ENCODE measurements at places on chromosomes 3 and 15. TPM values are rescaled to one million over a fixed set of nuclear protein-coding genes. Genes with fewer than 3 reads are reported as not detected.

HTR3E gene
- polyA plus RNA-seq = not detected

SLC22A13 gene
- not detected for polyA plus RNA-seq

FBLN2 gene
- 24.4 TPM for polyA plus RNA-seq

CCDC51 gene
- polyA plus RNA-seq = 14.7 TPM

KBTBD13 gene
- 1.1 TPM for polyA plus RNA-seq

GABRA5 gene
- polyA plus RNA-seq = 0.18 TPM

NEK10 gene
- 4.9 TPM for polyA plus RNA-seq

TM6SF1 gene
- polyA plus RNA-seq = 49.2 TPM

IGSF10 gene
- polyA plus RNA-seq = 1.7 TPM

TMEM266 gene
- 0.24 TPM for polyA plus RNA-seq

A4GNT gene
- polyA plus RNA-seq = not detected

DNA sequence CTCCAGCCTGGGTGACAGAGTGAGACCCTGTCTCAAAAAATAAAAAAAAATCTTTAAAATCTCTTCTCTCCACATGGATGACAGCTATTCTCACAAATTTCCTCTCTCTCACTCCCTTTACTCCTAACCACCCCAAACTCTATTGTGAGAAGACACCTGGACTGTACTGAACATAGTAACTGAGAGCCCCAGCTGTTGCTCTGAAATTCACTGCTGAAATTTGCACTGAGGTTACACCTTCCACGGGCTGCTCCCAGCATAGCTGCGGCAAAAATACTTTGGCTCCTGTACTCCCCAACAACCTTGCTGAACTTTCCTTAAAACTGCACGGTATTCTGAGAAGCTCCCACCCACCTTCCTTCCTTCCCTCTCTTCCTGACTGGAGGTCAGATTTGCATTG lies 4.4 kb upstream of the PCCB start:
- no peak for DNase-seq

GRCh38 chr3:29940759-29941323 lies 660.0 kb downstream of the RBMS3 start:
- DNase-seq = no peak

- no peak for DNase-seq
Measured at GRCh38 chr15:38186507-38186906, 66.1 kb upstream of the SPRED1 start.

DNA sequence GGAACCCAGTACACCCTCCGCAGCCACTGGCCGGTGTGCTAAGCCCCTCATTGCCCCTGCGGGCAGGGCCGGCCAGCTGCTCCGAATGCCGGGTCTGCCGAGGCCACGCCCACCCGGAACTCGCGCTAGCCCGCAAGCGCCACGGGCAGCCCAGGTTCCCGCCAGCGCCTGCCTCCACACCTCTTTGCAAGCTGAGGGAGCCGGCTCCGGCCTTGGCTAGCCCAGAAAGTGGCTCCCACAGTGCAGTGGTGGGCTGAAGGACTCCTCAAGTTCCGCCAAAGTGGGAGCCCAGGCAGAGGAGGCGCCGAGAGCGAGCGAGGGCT lies 81.4 kb upstream of the BCHE start:
- DNase-seq = no peak

- DNase-seq = peak; percentile 22
Measured at GRCh38 chr3:3170998-3171397, 8.5 kb downstream of the CRBN start.

DNA sequence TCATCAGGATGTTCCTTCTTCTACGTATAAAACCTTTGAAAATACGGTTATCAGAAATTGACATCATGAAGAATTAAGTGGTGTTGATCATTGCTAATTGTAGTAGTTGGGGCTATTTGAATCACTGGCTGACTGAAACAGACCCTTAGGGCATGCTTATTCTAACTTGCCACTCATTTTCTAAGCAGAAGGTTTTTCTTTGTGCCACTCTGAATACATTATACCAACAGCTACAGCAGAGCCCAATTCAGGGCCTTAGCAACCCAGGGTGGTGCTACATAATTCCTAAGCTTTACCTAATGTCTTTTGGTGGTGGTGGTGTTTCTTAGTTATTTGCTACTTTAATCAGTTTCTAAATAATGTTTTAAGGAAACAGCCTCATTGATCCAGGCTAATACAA lies 524.2 kb downstream of the NLGN1 start:
- DNase-seq = no peak

DNA sequence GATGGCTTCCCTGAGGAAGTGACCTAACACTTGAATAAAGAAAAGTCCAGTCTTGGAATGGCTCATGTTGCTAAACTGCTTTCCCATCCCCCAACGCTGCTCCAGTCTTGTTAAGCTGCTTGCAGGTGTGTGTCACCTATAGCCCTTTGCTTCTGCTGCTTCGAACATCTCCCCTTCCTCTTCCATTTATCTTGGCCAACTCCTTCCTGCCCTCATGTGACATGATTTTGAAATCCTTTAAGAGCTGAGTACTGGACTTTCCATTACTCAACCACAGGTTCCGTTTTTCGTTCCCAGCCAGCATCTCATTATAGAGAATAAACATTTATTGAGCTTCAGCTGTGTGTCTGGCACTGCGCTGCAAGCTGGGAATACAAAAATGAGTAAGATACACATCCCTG lies 1.7 kb downstream of the ATG7 start:
- peak; percentile 81 for DNase-seq

DNA sequence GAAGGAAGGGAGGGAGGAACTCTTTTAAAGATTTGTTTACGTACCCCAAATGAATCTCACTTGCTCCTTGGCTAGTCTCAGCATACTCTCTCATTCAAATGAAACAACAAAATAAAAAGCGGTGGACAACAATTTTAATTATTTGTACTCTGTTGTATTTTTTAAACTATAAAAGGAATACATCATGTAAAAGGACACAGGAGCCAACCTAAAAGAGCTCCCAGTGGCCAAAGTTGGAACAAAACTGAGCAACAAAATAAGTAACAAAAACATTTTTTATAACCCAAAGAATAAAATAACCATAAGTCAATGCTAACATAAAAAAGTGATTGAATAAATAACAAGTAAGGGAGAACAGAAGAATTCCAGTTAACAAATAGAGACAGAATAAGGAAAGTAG lies 24.4 kb upstream of the SSUH2 start:
- DNase-seq = no peak

DNA sequence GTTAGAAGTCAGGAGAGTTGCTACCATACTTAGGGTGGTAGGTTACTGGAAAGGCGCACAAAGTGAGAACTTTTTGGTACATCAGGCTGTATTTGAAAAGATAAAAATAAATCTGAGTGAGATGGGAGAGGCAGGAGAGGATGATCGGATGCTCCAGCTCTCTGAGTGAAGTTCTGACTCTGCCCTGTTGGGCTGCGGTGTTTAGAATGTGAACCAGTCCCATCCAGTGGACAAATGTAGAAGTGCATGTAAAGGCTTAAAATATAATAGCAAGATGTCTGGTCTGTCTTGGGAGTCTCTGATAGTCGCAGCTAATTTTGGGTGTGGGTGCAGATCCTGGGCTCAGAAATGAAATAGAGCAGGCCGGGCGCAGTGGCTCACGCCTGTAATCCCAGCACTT lies 30.4 kb downstream of the ACKR2 start:
- peak; percentile 83 for DNase-seq

- DNase-seq = no peak
Measured at GRCh38 chr3:116341899-116342298, 103.4 kb downstream of the LSAMP start.

DNA sequence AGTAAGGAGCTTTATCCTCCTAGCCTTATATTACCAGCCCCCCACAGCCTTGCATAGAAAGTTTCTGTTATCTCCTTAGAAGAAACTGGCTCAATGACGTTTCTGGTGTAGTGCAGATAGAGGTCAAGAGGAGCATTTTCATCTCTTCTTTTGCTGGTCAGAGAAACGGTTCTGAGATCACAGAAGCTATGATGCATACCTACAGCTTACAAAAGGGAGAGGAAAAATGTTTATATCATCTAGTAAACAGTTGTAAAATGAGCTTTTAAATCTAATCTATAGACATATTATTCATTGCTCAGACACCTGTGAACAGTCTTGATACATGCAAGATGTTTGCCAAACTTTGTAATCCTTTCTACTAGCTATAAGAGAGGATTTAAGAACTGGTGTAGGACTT lies 68.0 kb downstream of the GMPS start:
- DNase-seq = no peak

- DNase-seq = no peak
Measured at GRCh38 chr3:101873619-101874018, 24.3 kb downstream of the NFKBIZ start.

GRCh38 chr3:38603731-38604131 lies 45.8 kb downstream of the SCN5A start:
- DNase-seq = no peak

DNA sequence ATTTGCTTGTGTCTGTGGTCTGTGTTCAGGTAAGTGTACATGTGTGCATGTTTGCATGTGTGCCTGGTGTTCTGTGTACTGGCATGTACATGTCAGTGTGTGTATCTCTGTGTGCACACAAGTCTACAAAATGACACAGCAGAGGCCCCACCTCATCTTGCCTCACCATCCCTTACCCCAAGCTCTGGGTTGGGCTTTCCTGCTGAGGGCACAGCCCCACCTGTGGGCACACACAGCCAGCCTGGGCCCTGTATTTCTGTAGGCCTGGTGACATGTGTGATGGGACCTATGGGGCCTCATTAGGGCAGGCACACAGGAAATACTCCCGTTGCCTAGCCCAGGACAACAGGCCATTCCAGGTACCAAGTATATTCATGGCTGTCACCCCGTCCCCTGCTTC lies 13.5 kb downstream of the VIPR1 start:
- DNase-seq = no peak

DNA sequence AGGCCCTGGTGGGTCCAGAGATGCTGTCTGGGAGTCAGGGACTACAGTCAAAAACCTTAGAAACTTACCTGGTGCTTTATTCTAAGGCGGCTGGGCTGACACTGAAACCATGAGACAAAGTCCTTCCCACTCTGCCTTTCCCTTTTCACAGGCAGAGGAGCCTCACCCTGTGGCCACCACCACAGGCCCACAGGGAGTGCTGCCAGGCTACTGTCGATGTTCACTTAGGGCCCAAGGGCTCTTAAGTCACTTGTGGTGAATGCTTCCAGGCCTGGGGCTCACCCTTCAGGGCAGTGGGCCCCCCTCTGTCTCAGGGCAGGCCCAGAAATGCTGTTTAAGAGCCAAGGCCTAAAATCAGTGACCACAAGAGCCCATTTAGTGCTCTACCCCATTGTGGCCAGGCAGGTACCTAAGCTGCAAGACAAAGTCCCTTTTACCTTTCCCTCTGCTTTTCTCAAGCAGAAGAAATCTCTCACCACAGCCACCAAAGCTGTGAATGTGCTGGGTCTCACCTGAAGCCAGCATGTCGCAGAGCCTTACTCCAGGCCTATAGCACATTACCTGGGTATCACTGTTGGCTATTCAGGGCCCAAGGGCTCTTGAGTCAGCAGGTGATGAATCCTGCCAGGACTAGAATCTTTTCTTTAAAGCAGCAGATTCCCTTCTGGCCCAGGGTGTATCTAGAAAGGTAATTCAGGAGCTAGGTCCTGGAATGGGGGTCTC lies 39.5 kb upstream of the GOLGA6B start:
- DNase-seq = no peak

GRCh38 chr3:127482216-127483004 lies 108.1 kb downstream of the TPRA1 start:
- no peak for DNase-seq

Measured in muscle of leg (tissue), 16 donors.